K562 (cell line): ENCODE measurements at places on chromosomes 1 and 21. TPM values are rescaled to one million over a fixed set of nuclear protein-coding genes. Genes with fewer than 3 reads are reported as not detected.

- no peak for DNase-seq
Observed at GRCh38 chr1:107003972-107004371, 52.5 kb upstream of the PRMT6 start.

DNA sequence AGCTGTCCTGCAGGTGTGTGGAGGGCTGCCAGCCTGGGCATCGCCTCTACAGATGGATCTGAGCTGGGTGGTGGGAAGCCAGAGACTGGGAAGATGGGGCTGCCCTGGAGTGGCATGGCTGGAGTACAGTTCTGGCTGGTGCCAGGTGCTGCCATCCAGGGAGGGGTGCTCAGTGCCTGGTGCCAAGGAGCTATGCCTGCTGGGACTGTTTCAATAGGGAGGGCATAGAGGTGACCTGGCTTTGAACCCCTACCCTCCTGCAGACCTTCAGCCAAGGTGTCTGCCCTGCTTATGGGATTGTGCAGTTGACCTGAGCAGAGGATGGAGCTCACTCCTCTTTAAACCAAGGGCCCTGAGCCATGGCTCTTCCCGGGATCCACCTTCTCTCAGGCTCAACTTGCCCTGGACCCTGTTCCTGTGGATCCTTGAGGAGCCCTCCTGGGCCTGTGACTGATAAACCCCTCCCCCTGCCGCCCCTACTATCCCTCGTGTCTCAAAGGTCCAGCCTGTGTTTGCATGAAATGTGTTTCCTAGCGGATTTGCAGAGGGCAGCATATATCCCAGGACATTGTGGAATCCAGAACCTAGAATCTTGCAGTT is 48.7 kb downstream of the PTPRU start:
- no peak for DNase-seq

Gene SYT6
- total RNA-seq, result not detected in 2 replicates

- no peak for DNase-seq
Observed at GRCh38 chr1:57309630-57310029, 114.2 kb downstream of the DAB1 start.

Gene BNIPL
- total RNA-seq, result 0.47 and 0.84 TPM in 2 replicates

GRCh38 chr1:232687304-232687703 is 57.4 kb upstream of the SIPA1L2 start:
- DNase-seq, result no peak

Gene OR2T33
- 0.27 TPM in 1 of 2 replicates, not detected in the other for total RNA-seq

DNA sequence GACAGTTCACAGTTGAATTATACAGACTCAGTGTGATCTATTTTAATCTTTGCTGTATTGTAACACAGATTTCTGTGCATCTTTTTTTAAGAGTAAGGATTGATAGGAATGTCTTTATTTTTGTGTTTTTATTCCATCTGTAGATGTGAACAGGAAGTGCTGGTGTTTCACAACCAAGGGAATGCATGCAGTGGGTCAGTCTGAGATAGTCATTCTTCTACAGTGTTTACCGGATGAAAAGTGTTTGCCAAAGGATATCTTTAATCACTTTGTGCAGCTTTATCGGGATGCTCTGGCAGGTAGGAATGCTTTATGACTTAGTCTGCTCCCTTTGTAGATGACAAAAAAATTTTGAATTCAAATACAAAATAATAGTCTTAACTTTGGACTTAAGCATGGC is 84.5 kb downstream of the CC2D1B start:
- no peak for DNase-seq

GRCh38 chr1:215776336-215776735 is 209.2 kb downstream of the KCTD3 start:
- no peak for DNase-seq

GRCh38 chr1:59046730-59047157 is 250.2 kb upstream of the FGGY start:
- DNase-seq, result no peak

Gene PDC
- not detected in 2 replicates for total RNA-seq
